Mesothelial cell of epicardium (in vitro differentiated cells): ENCODE measurements at places on chromosomes 5 and 9.

- no peak for DNase-seq
Observed at GRCh38 chr9:79360387-79361347, 211.1 kb upstream of the TLE4 start.

- DNase-seq: no peak
Observed at GRCh38 chr9:130144703-130145102, 27.5 kb upstream of the NCS1 start.

DNA sequence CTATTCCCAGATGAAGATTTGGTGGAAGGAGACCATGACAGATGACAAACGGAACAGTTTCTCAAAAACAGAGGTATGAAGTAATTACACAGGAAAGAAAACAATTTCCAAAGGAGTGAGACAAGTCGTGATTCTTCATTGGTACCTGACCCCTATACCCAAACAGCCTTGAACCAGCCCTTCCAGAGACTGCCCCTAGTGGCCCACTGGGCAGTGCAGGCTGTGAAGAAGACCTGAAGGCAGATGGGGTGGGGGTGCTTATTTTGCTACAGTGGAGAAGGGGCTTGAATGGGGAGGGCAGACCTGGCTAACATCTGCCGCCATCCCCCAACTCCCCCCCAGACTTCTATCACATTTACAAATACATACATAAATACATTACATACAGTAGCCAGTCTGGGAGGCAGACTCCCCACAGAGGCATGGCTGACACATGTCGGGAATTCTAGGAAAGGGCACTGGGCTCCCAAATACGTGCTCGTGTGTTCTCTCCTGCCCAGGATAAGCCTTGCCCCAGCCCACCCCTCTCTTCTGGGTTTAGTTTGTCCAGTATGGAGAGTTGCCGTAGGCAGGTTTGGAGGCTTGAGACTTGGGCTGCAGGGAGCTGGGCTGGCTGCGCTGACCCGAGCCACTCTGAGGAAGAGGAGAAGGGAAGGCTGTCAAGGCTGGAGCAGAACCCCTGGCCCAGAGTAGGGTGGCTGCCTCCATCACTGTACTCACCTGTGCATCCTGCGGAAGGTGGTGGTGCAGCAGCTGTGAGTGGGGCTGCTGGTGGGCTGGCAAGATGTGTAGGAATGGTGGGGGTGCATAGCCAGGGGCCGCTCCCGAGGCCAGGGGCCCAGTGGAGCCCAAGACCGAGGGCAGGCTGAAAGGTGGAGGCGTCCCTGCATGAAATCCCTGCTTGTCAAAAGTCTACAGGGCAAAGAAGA, 105.3 kb downstream of the UBE2R2 start:
- no peak for DNase-seq

GRCh38 chr9:99076483-99077171, 28.3 kb upstream of the TGFBR1 start:
- DNase-seq: no peak

GRCh38 chr9:115596021-115596745, 478.2 kb upstream of the TNC start:
- no peak for DNase-seq

GRCh38 chr5:32165-32564, 59.8 kb upstream of the PLEKHG4B start:
- no peak for DNase-seq
